ENCODE measurements at places on chromosomes 5 and 9. TPM values are rescaled to one million over a fixed set of nuclear protein-coding genes. Genes with fewer than 3 reads are reported as not detected.

DNA sequence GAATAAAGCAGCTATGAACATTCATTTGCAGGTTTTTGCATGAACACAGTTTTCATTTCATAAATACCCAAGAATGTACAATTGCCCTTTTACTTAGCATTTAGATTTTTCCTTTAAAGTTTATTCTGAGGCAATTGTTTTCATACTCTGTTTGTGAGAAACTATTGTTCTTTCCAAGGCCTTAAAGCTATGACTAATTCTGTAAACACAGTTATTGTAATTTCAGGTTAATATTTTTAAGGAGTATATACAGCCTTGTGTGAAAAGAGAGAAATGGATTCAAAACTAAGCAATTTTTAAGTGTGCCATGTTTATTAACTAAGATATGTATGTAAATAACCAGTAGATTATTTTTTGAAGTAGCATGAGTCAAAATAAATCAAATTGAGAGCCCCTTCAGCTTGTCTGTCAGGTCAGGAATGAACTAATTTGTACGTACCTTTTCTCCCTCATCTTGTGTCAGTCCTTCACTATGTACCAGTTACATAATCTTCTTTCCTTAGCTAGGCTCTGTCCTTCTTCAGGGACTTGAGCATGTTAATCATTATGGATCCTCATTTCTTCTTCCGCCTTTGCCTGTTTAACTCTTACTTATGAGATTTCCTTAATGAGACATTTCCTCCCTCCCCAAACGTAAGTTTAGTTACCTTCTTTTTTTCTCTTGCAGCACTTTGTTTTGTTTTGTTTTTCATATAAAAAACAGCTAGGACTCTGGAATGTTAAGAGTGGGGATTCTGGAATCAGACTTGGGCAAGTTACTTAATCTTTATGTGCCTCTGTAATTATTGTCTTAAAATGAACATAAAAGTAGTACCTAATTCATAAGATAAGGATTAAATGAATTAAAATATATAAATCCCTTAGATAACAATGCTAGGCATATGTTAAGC, 63.6 kb downstream of the NIPBL start:
- H3K36me3 ChIP-seq = no peaks in the 10 kb centered on the region
- no peaks in the 10 kb centered on the region for H3K27me3 ChIP-seq
- no peak for DNase-seq
- no peaks in the 10 kb centered on the region for H3K4me1 ChIP-seq

- H3K36me3 ChIP-seq = peaks cover 5% of the 10 kb centered on the region
- peaks cover 38% of the 10 kb centered on the region for H3K4me1 ChIP-seq
- no peak overlapping the region for H3K4me3 ChIP-seq
- H3K27me3 ChIP-seq = no peaks in the 10 kb centered on the region
- DNase-seq = peak; percentile 61
- no peak overlapping the region for H3K27ac ChIP-seq
These were observed 75.0 kb downstream of the STK10 start for GRCh38 chr5:172113036-172113435.

- H3K4me3 ChIP-seq = no peak overlapping the region
- no peak for DNase-seq
- no peak overlapping the region for H3K27ac ChIP-seq
- H3K36me3 ChIP-seq = no peaks in the 10 kb centered on the region
- no peaks in the 10 kb centered on the region for H3K4me1 ChIP-seq
These were observed 117.4 kb downstream of the MAT2B start for GRCh38 chr5:163622799-163623198.

GRCh38 chr9:82436475-82436874, 447.9 kb downstream of the SPATA31D1 start:
- no peaks in the 10 kb centered on the region for H3K4me1 ChIP-seq
- peak; percentile 20 for DNase-seq
- no peak overlapping the region for H3K27ac ChIP-seq

- DNase-seq = peak; percentile 12
- H3K27ac ChIP-seq = no peak overlapping the region
- H3K4me1 ChIP-seq = peaks cover 3% of the 10 kb centered on the region
- no peak overlapping the region for H3K4me3 ChIP-seq
These were observed 56.2 kb downstream of the DENND4C start for GRCh38 chr9:19286634-19287188.

DNA sequence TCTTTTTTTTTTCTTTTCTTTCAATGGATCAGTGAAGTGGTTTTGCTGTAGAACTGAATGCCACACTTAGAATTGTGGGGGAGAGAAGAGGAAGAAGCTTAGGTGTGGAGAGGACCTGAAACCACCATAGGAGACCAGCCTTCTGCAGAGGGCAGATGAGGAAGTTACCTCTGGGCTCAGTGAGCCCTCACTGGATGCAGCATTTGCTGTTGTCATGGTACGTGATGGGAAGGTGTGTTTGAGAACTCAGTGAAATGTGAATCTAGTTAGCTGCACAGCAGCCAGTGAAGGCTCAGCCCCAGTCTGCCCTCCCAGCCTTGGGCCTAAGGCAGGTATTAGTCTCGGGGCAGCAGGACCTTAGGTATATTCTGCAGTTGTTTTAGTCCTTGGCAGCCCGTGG, 17.5 kb downstream of the CYFIP2 start:
- no peaks in the 10 kb centered on the region for H3K36me3 ChIP-seq
- no peak for DNase-seq
- no peaks in the 10 kb centered on the region for H3K27me3 ChIP-seq
- H3K4me3 ChIP-seq = no peak overlapping the region
- H3K4me1 ChIP-seq = peaks cover 4% of the 10 kb centered on the region

- H3K4me3 ChIP-seq = no peak overlapping the region
- H3K27ac ChIP-seq = peak overlapping the region; percentile 42
- no peaks in the 10 kb centered on the region for H3K27me3 ChIP-seq
- peaks cover 12% of the 10 kb centered on the region for H3K4me1 ChIP-seq
These were observed 297.7 kb upstream of the EFNA5 start for GRCh38 chr5:107968406-107968843.

DNA sequence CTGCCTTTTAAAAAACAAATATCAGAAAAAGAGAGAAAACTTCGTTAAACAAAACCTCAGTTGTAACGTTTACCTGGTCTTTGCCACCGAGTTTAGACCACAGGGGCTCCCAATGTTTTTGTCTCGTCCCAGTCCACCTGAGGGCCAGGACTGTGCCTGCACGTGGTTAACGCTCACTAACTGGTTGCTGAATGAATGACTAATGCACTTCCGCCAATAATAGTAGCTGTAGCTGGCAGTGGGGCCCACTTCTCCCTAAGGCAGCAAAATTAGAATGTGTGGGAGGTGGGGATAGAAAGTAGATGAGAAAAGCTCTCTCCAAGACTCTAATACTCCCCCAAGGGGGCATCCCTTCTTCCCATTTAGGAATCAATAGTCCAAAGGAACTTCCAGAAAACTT, 29.1 kb upstream of the MED27 start:
- H3K4me3 ChIP-seq = no peak overlapping the region
- peaks cover 36% of the 10 kb centered on the region for H3K27me3 ChIP-seq
- H3K4me1 ChIP-seq = no peaks in the 10 kb centered on the region
- H3K27ac ChIP-seq = no peak overlapping the region

GRCh38 chr9:117029341-117029740, 342.2 kb downstream of the TRIM32 start:
- H3K4me1 ChIP-seq = no peaks in the 10 kb centered on the region
- H3K4me3 ChIP-seq = no peak overlapping the region
- no peak for DNase-seq
- no peaks in the 10 kb centered on the region for H3K27me3 ChIP-seq

GRCh38 chr5:177097016-177097985, 10.6 kb downstream of the FGFR4 start:
- no peaks in the 10 kb centered on the region for H3K36me3 ChIP-seq
- H3K27me3 ChIP-seq = no peaks in the 10 kb centered on the region
- no peak for DNase-seq
- H3K27ac ChIP-seq = no peak overlapping the region
- H3K4me1 ChIP-seq = no peaks in the 10 kb centered on the region

CEP72 gene
- total RNA-seq = 7.5 TPM

SLIT3 gene
- 20.7 TPM for total RNA-seq

All from astrocyte (in vitro differentiated cells and primary cell).